Cerebellum (tissue), 4 donors: ENCODE measurements at places on chromosomes 7 and 10. TPM values are rescaled to one million over a fixed set of nuclear protein-coding genes. Genes with fewer than 3 reads are reported as not detected.

DNA sequence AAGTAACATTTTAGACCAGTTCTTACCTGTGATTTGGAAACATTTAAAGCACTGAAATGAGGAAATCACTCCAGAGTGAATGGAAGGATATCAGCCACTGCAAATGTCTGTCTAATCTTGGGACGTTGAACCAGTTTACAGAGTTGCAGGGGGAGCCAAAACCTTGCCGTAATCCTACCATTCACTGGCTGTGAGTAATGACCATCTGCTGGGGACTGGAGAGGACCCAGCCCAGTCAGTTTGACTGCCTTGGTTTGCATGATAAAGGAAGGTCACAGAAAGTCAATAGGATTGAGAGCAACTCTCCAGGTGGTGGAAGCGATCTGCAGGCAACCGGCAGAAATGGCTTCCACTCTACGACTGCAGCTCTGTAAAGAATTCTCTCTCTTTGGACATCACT, 167.2 kb downstream of the AKR1D1 start:
- no peak for DNase-seq

DNA sequence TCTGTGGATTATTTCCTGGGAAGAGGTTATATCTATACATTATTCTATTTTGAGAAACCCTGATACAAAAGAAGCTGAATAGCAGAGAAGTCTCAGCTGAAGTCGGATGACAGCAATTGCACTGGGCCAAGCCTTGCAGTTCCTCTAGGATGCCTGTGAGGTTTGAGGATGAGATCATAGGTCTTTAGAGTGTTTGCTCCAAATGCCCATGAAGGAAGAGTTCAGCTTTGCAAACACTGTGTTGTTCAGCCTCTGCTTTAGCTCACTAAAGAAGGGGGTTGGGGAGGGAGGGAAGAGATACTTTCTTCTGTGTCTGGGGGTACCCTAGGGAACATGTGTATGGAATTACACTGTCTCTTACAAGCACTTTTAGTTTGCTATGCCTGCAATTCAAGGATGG, 282.5 kb upstream of the NRP1 start:
- no peak for DNase-seq

FUOM gene
- 2.6 TPM for total RNA-seq

BMS1 gene
- 11.5 TPM for total RNA-seq

DNA sequence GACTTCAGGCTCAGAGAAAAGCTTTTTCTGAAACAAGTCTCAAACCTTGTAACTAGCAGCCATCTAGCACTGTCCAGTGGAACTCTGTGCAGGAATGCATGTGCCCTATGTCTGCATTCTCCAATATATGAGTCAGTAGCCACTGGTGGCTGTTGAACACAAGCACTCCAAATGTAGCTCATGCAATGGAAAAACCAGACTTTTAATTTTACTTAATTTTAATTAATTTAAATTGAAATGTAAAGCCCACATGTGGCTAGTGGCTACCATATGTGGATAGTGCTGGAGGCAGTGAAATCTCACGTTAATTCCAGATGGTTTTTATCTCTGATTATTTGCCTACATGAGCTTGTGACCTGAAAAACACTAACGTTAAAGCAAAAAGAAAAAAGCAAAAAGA, 225.1 kb downstream of the GATA3 start:
- no peak for DNase-seq

DNA sequence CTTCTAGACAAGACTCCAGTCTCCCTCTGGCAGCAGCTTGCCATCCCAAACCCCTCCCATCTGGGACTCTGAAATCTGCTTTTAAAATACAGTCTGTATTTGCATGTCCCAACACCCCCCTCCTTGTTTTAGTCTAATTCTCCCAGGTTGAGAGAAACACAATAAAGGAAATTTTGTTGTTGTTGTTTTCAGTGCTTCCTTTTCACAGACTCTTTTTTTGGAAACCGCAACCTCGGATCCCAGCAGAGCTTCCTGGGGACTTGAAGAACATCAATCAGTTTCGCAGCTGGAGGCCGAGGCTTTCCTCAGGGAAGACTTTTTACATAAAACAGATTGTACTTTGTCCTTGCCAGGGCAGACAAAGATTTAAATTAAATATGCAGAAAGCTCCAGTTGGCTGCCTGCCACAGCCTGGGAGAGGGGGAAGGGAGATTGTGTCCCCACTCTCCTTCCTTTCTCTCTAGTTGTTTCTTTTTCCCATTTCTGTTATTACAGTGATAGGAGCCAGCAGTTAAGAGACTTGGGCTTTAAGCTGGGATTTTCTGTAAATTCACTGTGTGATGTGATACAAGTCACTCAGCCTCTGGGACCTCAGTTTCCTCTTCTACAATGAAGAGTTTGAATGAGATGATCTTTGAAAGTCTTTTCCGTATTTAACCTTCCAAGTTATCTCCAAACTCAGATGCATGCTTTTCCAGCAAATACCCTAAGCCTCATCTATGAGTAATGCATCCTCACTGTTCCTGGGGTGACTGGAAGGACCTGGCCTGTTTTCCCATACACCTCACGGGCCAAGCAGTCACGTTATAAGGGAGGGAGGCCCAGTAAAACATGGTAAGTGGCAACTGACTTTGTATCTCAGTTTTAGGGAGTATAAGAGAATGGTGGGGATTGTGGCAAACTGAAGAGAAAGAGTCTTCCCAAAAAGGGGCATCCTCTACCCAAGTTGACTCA, 192.3 kb downstream of the REEP3 start:
- peak; percentile 44 for DNase-seq

- DNase-seq, result no peak
Measured at GRCh38 chr7:49802600-49802999, 29.2 kb downstream of the VWC2 start.

GRCh38 chr7:112572669-112573301, 92.0 kb downstream of the LSMEM1 start:
- no peak for DNase-seq

DNA sequence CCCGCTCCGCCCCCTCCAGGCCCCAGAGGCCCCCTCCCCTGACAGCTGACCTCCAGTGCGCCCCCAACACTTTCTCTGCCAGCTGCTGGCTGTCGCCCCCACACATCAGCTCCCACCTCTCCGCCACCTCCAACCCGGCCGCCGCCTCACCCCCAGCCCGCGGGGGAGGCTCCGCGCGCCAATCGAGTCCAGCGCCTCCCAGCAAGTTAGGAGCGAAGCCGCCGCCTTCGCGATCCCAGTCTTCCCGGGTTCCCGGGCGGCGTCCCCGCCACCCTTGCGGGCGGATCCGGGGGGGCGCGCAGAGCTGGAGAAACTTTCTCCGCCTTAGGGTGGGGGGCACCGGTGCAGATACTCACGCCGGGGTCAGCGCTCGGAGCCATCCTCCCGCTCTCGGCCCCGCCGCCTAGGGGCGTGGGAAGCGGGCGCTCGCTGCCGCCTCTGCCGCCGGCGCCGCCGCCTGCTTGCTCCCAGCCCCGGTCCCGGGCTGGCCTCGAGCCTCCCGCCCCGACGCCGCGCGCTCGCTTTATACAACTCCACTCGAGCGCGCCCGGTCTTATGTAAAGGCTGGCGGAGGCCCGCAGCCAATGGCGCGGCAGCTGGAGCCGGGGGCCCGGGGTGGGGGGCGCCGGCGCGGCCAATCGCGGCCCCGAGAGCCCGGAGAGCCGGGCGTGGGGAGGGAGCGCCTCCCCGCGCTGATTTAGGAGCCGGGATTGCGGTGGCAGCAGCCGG, at the start of gene CRTAC1:
Gene CRTAC1 (minus strand): TSS at position 529 of the 729 bp plus-strand sequence. CDS start 149 bp downstream, at position 380.
- peak; percentile 95 for DNase-seq

- no peak for DNase-seq
Measured at GRCh38 chr10:102615361-102615760, 28.9 kb upstream of the TRIM8 start.

C10orf105 gene
- total RNA-seq, result 1.00 TPM

- no peak for DNase-seq
Measured at GRCh38 chr7:40978047-40978446, 724.8 kb downstream of the INHBA start.

DNA sequence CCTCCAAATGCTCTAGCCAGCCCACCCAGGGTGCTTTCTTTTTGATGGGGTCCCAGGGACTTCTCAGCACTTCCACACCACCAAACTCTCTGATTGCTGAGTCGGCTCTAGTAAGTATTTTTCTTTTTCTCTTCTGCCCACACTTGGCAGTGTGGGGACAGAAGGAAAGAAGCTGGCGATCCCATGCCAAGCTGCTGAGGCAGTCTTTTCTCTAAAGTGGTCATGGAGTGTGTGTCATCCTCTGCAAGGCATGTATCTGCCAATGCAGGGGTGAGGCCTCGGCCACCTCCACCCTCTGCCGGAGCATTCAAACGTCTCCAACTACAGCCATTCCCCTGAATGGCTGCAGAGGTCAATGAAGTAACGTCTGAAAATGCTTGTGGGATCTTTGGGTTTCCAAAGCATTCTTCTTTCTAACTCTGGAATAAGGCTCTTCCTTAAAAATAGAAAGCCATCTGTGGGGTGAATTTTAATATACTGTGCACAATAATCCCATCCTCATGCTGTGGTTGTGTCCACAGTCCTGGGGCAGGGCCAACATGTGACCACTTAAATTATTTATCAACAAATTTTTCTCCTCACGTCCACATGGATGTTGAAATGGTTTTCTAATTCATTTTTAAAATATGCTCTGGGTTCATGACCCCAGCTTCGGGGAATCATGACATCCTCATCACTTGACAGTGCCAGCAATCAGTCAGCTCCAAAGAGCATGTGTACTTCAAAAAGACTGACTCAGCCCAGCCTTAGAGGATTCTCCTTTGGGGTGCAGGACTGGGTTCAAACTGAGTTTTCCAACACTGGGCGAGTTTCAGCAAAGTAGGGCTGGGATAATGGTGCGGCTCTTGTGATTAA, 171.3 kb upstream of the ITGB1 start:
- no peak for DNase-seq

GRCh38 chr10:11595395-11595692, 16.1 kb downstream of the USP6NL start:
- DNase-seq, result no peak

DNA sequence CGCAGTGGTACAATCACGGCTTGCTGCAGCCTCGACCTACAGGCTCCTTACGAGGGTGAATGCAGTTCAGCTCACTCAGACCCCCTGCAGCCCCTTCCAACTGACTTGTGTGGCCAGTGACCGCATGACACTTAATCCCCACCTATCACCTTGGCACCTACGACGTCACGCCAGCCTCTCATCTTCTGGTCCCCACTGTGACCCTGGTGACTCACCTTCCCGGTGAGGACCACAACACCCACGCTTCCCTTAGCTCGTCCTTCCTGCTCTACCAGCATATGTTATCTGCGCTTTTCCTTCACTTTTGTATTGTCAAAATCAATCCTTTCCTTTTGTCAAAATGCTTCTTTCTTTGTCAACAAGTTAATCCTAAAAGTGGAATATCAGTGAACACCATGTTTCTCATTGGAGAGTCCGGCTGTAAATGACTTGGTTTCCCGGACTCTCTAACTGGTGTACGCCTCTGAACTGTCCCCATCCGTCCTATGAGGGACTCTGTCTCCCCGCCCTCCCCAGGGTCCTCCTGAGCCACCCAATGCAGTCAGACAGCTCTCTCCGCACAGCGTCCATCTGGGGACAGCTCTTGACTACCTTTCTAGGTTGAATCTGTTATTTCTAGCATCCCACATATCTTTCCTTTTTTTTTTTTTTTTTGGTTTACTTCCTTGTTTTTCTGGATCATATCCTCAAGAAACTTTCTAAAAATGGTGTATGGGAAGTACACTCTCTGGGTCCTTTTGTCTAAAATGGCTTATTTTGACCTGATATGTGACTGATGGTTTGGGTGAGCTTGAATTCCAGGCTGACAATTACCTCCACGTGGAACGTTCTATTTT, 37.3 kb downstream of the CFAP46 start:
- DNase-seq, result no peak

CHST3 gene
- total RNA-seq, result 22.0 TPM

DNA sequence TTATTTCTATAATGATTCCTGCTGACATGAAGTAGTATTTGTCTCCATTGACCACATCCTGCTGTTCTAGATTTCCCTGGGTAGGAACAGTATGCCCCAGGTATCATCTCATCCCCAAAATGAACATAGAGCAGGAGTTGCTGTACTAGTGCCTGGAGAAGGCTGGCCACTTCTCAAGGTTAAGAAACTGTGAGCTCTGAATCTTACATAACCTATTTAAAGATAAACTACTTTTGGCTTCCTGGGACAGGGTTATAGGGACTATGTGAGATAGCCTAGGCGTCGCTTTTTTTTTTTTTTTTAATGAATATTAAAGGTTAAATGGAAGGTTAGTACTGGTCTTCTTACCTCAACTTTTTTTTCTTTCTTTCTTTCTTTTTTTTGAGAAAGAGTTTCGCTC, 103.0 kb downstream of the LRRC4 start:
- no peak for DNase-seq

- no peak for DNase-seq
Measured at GRCh38 chr7:18756378-18757050, 261.0 kb downstream of the HDAC9 start.

GRCh38 chr10:52635651-52636050, 136.9 kb downstream of the MBL2 start:
- DNase-seq, result no peak

- no peak for DNase-seq
Measured at GRCh38 chr7:154898973-154899855, 103.7 kb downstream of the PAXIP1 start.

A1CF gene
- not detected for total RNA-seq

DNA sequence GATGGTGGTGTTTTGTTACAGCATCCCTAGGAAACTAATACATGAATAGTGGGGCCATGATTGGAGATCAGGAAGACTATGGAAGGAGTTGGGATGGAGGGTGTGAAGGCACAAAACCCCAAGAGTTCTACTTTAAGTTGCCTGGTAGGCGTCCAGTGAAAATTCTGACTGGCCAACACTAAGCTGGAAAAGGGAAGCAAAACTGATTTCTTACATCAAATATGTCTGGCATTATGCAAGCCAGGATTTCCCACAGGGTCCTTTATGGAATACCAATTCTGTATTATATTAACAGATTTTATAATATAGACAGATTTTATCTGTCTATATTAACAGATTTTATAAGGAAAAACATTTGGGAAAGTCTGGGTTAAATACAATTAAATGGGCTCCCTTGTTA, 16.2 kb downstream of the CPVL start:
- no peak for DNase-seq

DNA sequence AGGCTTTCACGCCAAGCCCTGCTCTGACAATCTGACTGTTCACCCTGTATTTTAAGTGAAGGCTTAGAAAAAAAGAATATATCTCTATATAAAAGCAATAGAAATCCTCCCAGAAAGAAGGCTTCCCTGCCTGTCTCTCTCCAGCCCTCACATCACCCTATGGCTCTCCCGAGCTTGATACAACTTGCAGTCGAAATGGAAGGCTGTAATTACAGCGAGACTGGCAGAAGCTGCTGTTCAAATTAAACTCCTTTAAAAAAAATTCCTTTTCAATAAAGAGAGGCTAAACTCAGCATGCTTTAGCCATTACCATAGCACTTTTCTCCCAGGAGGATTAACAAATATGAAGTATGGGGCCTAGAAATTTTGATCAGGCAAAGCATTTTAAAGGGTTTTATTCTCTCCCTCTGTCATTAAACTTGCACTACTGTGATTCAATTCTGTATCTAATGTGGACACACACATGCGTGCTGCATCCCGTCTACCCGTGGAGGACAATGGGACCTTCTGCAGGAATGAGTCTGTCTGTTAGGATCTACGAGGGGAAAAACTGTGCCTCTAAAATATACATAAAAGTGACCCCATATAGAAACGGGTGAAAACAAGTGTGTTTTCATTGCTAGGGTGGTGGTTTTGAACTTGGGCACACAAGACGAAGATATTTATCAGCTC, 223.8 kb downstream of the USP6NL start:
- no peak for DNase-seq

RPEL1 gene
- not detected for total RNA-seq

ADRB1 gene
- total RNA-seq, result 1.6 TPM
